ENCODE measurements at places on chromosomes 5 and 9.

DNA sequence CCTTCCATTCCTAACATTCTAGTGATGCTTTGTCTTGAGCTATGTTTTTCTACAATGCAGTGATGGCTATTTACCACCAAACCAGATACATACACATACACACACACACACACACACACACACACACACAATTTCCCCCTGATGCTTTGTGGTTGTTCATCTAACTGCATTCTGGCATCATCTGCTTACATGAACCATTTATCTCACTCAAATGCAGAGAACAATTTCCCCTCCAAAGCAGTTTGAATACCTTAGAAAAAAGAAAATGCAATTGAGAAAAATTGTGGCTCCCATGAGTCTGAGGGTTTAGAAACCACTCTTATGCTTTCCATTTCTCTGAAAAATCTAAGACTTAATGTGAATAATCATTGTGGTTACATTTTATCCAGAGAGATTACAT, 1024.8 kb downstream of the TLE4 start:
- DNase-seq = no peak

DNA sequence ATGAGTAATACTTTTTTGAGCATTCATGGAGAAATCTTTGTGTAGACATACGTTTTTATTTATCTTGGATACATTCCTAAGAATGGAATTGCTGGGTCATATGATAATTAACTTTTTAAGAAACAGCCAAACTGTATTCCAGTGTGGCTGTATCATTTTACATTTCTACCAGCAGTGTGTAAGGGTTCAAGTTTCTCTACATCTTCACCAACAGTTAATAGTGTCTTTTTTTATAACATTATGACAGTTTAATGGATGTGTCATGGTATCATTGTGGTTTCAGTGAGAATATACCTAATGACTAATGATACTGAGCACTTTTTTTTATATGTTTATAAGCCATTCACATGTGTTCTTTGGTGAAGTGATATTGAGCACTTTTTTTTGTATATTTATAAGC, 52.4 kb downstream of the NIPBL start:
- no peak for DNase-seq

- DNase-seq = no peak
Observed at GRCh38 chr5:131466171-131466766, 168.8 kb downstream of the RAPGEF6 start.

DNA sequence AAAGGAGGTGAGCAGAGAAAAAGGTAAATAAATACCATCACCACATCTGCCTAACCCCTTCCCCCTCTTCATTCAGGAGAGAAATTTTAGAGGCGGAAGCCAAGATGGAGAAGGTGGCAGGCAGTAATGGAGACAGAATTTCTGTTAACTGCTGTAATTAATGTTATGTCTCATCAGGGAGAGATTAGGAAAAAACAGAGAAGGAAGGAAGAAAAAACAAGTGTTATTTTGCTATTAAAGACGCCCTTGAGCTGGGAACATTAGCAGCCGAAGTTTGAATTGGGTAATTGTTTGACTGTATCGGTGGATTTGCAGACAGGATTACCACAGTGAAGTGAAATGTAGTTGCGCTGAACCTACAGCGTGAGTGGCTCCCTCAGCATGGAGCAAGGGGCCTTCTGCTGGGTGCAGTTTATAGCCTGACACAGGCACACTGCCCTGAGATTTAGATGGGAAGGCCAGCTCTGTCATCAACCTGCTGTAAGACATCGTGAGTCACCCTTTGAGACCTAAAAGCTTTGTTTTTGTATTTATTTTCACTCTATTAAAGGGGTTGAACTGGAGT, 136.3 kb downstream of the ASTN2 start:
- DNase-seq = no peak

- DNase-seq = no peak
Observed at GRCh38 chr9:89839952-89840351, 235.1 kb downstream of the GADD45G start.

GRCh38 chr5:51958473-51958872, 575.2 kb downstream of the ISL1 start:
- no peak for DNase-seq

DNA sequence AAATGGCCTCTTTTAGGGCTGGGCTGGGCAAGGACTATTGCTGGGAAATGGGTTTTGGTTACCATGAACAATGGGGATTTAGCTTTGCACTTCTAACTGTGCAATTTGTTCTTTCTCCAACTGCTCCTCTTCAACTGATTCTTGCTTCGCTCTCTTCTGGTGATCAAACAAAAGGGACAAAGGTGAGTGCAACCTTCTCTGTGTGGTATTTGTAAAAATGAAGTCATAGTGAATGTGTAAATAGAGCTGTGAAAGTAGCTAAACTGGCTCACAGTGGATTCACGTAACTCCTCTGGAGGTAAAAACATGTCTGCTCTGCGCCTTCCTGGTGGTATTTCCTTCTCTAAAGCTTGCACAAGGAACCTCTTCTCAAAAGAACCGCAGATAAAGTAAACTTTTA, 20.9 kb upstream of the SPINK14 start:
- no peak for DNase-seq

- no peak for DNase-seq
Observed at GRCh38 chr5:83285661-83286398, 185.7 kb upstream of the VCAN start.

GRCh38 chr5:118825226-118825625, 163.1 kb downstream of the DTWD2 start:
- DNase-seq = no peak

DNA sequence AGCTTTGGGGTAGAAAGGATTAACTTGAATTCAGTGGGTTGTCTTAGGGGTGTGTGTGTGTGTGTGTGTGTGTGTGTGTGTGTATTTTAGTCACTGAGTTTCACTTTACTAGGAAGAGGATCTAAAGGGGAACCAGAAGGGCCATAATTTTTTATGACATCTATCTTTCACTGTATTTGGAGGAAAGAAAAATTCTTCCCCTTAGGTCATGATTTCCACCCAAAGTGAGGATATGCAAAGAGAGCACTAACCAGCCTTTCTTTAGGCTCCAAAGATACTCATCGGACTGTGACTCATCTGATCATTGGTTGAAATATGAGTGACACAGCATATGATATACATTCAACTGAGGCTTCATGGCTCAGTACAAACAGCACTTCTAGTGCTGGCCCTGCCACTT, 75.2 kb upstream of the RASGRF2 start:
- no peak for DNase-seq

GRCh38 chr9:3495855-3496254, 29.9 kb downstream of the RFX3 start:
- no peak for DNase-seq

DNA sequence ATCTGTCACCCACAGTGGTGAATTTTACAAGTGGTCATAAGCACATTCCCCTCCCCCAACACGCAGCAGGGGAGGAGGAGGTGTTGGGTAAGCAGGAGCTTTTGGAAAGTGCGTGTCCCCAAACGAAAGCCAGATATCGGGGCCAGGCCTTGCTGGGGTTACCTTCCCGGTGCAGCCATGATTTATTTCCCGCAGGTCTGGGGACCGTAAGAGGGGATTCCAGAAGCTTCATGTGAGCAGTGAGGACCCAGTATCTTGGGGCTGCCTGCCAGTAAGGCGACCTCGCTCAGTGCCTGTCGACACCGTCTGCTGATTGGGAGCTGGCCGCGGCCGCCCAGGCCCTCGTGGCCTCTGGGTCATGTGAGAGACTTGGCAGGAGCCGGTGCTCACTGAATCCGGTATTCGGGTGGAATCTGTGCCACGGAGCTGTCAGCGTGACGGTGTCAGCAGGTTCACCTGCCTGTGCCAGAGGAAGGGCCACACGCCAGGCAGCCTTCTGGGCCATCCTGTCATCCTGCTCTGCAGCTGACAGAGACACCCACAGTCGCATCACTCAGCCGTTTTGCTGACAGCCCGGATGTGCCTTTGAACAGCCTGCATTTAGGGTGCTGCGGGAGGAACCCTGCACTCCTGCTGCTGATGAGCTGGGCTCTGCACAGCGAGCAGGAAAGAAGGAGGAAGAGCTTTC, 37.3 kb downstream of the SEC61B start:
- DNase-seq = no peak

DNA sequence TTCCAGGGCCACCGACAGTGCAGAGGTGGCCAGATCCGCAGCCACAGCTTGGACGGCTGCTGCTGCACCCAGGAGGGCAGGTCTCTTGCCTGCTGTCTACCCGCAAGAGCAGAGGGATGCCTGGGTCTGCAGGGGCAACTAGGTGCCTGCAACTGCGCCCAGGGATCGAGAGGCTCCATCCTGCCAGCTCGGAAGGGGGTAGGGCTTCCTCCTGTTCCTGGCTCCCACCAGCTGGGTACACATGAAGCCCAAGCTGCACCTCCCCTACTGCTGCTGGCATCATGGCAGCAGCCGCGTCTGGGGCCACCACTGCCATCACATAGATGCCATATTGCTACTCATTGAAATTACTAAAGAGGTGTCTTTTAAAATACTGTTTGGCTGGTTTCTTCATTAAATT, 12.7 kb upstream of the PRR16 start:
- no peak for DNase-seq

GRCh38 chr5:58731641-58732040, 148.8 kb downstream of the RAB3C start:
- no peak for DNase-seq

- no peak for DNase-seq
Observed at GRCh38 chr9:137266162-137266527, 11.0 kb downstream of the NELFB start.

DNA sequence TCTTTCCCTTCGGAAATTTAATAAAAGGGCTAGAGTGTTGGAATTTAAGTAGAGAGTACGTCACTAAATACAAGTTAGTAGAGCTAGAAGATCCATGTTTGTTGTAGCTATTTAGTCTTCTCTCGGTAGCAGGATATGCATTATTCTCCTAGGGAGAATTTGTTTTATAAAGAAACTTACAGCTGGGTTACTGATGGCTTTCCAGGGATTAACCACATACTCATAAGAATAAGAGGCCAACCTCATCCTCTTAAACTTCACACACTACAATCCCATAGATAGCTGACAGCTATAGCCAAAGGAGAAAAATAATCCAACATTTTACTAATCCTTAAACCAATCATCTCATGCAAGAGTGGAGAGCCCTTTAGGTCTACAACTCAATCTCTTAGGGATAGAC, 43.0 kb downstream of the TLE1 start:
- no peak for DNase-seq

DNA sequence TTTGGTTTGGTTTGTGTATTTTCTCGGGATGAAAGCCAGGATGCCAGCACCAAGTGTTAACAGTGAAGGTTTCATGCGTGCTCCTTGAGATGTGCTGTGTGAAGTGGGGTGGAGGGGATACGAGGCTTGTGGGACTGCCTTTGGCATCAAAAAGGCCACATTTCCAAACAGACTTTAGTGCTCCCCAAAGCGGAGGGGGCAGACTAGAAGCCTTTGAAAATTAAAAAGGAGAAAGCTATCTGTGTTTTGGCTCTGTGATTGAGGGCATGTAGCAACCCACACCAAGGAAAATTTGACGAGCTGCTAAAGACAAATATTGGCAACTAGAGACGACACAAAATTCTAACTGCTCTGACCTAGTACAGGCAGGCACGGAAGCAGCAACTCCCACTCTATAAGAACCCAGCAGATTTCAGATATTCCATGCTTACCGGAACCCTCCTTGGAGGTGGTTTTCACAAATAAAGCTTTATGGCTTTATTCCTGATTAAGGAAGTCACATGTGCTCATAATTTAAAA, 154.5 kb downstream of the ARSB start:
- no peak for DNase-seq

GRCh38 chr5:36041537-36041845, 25.2 kb downstream of the UGT3A2 start:
- no peak for DNase-seq

GRCh38 chr9:71592400-71592799, 175.9 kb downstream of the CEMIP2 start:
- DNase-seq = no peak

- peak; percentile 54 for DNase-seq
Observed at GRCh38 chr9:133375116-133375723, 640 bp downstream of the SURF4 start.

GRCh38 chr5:169702693-169703481, 65.8 kb downstream of the DOCK2 start:
- no peak for DNase-seq

GRCh38 chr5:180115326-180116076, 43.9 kb upstream of the RNF130 start:
- no peak for DNase-seq

DNA sequence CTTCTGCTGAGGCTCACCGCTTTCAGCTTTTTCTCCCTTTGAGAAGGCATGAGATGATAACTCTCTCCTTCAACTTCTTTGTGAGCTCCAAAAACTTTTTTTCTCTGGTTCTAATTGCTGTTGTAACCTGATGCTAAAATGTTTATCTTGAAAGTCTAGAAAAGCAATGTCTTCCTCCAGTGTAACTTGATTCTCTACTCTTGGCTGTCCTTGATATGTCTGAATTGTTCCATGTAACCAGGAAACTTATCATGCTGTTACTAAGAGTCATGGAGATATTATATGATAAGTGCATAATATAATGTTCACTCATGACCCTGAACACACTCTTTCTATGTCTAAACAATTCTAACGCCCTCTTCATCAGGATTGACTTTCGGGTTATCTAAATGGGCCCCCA, 128.0 kb upstream of the ABCA1 start:
- DNase-seq = no peak

DNA sequence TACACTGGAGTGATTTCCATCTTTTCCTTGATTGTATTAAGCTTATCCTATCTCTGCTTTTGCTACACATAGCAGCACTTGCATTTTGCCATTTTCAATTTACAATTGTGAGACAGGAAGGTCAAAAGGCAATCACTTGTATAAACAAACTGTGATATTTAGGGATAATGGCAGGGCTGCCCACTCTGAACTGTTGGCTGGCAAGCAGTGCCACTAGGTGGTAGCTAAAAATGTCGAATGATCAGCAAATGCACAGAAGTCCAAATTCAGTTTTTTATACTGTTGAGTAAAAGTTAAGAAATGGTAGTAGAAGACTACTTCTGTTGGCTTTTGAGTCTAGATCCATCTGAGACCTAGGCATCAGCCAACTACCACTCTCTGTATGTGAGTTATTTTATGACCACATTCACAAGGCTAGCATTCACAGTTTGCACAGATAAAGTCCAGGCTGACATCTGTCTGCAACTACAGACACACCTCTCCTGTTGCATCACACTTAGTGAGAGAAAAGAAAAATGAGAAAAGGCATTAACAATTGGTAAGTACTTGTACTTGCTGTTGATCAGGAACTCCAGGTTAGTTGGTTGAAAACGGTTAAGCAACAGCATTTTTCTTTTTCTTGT, 108.8 kb upstream of the ASTN2 start:
- DNase-seq = no peak

DNA sequence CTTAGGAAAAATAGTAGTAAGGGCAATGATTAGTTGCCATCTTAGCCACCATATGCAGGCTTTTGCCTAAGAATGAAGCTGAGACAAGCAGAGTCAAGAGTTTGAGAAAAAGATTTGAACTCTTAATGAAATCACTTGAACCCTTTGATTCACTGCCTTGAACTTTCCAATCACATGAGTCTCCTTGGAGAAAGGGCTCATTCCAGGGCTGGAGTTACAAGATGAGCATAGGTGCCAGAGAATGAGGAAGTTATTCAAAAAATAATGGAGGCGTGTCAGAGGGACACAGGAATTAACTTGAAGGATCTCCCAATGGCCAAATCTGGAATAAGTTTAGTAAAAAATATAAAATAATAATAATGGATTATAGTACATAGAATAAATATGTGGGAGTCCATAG, 35.3 kb downstream of the MAT2B start:
- DNase-seq = no peak
